T-helper 17 cell (primary cell): ENCODE measurements at places on chromosomes 16 and 17.
A peak's percentile ranks its signal among the peaks of the same experiment; 100 is the strongest.

DNA sequence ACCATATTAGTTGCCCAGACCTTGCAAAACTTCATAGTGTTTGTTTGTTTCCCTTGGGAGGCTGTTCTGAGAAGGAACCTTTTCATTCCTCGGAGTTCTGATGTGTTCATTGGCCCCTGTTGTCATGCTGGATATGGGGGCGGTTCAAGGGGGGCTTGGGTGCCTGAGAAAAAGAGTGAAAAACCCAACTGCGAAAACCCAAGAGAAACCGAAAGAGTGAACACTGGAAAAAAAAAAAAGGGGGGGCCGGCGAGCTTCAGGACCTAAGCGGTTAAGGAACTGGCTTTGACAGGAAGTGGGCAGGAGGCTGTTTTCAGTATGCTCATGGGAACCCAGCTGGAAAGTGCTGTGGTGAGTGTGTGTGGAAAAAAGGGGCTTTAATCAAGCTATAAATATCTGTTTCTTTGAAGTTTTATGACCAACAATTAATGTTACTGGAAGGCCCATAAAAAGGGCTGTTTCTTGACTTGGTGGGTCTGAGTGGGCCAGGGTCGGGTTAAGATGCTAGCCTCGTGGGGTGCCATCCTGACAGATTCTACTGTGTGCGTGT, 510.7 kb downstream of the MAF start:
- DNase-seq, result no peak

DNA sequence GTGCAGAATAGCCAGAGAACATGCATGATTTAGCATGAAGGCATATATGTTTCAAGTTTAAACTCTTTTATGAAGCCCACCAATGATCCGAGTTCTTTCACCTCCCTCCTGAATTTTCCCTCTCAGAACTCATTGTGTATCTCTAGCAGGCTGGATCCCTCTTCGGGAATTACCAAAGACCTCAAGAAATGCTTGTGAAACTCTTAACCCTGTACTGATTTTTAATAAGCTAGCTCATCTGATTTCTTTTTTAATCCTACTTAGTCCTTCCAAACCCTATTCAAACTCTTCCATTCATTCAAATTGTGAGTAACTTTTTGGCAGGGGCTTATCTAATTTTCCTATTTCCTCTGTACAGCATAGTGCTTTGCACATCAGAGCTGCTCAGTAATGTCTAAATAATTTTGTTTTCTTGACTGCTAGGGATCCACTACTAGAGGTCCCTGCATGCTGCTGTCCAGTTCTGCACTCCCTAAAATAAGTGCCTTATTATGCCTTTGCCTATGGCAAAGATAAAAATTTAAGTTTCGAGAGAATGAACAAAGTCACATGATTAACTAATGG, 723.8 kb downstream of the CDH11 start:
- DNase-seq, result no peak

GRCh38 chr17:74055508-74056160, 147.8 kb upstream of the RPL38 start:
- DNase-seq, result no peak

DNA sequence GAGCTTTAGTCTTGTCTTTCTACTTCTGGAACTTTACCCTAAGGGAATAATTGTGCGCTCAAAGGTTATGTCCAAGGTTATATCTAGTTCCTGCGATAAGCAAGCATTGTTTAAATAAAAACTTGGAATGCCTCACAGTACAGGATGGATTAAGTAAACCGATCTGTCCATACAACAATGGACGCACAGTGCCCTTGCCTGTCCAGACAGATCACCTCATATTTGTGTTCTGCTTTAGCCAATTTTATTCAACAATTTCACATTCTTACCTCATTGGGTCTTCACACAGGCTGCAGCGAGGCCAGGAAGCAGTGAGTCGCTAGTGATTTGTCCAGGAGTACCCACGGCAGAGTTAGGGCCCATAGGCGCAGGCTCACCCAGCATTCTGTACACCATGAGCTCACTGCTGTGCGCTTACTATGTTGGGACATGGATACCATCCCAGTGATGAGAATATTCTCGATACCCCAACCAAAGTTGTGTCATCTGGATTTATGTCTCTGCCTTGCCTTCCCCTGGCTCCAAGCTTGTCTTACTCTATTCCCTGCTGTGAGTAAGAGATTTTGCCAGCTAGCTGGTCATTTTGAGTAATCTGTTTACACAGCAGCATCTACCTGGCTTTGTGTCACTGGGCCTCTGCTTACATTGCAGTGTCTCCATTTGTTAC, 39.8 kb downstream of the USP43 start:
- no peak for DNase-seq

GRCh38 chr17:38449364-38449763, 21.1 kb downstream of the ARHGAP23 start:
- DNase-seq, result no peak

- no peak for DNase-seq
Measured at GRCh38 chr16:87233928-87234327, 83.3 kb downstream of the C16orf95 start.

DNA sequence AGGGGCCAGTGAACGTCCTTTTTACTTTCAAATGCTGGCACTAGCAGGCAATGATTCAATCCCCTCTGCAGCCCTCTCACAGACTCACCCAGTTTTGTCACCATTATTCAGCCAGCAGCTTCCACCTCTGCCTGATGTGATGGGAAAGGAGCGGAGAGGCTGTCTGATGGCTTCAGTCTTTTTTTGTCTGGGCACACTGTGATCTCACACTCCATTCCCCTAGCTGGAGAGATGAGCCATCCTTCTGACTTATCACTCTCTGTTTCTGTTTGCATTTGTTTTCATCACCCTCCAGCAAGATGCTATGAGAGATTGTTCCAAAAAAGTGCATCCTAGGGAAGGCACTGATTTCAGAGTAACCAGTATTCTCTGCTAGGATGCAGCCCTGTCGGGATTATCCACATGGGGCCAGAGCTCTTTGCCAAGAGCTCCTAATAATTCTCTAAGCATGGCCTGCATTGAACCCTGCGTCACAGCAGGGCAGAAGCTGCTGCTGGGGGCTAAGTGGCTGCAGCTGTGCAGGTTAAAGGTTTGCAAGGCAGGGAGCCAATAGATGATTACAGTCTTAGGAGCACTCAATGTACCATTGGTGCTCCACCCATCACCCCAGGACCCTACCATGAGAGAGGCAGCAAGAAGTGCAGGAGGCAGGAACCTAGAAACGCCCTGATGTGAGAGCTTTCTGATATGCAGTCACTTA, 236.1 kb upstream of the C16orf82 start:
- DNase-seq, result no peak

GRCh38 chr17:5975661-5976060, 94.5 kb upstream of the WSCD1 start:
- DNase-seq, result no peak

GRCh38 chr17:1227917-1228780, 42.1 kb upstream of the BHLHA9 start:
- DNase-seq, result peak; percentile 23

DNA sequence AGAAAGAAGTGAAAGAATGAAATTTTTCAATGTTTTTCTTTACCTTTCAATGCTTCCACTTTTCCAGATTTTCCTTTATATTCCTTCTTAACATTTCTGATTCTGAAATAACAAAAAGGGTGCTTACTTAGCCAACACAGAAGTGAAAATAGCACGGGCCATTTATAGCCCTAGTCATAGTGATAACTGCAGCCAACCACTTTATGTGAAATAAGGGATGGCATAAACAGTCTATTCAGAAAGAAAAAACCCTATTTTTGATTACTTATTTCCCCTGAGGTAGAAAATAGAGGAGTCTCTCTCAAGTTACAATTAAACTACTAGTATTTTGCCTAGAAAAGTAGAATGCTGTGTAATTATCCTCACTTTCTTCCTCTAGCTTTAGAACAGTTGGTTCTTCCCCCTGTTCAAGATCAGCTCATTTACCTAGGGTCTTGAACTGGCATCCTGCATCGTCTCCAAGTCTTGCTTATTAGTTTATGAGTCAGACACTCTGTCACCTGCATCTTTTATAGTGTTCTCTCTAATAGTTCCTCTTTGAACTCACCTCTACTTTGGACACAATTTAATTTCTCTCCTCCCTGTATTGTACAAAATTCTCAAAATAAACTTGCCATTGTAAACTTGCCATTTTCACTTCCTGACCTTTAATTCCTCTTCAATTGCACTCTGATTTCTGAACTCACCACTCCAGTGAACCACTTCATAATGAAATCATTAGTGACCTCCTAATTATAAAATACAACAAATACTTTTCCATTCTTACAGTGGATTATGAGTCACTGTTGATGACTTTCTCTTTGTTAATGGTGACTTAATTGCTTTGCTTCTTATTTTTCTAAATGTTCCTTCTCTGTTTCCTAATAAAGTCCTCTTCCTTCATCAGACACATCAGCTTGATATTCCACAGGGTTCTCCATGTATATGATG, 23.6 kb downstream of the ABCA6 start:
- DNase-seq, result no peak

DNA sequence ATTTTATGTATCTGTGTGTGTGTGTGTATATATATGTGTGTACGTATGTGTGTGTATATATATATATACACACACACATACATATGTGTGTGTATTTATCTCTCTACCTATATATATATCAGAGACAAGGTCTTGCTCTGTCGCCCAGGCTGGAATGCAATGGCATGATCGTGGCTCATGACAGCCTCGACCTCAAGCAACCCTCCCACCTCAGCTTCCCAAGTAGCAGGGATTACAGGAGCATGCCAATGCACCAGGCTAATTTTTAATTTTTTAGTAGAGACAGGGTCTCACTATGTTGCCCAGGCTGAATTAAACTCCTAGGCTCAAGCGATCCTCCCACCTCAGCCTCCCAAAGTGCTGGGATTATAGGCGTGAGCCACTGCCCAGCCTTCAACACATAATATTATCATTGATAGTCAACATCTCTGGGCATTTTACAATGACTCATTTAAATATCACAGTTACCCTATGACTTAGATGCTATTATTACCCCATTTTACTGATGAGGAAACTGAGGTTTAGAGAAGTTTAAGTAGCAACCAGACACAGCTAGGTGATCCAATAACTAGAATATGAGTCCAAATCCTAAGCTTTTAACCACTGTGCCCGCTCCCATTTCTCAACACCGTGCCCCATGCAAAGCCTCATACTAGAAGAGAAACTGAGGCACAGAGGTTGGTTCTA, 24.3 kb downstream of the G6PC3 start:
- DNase-seq, result no peak

GRCh38 chr17:52287611-52288010, 129.1 kb upstream of the CA10 start:
- DNase-seq, result no peak

GRCh38 chr17:65155622-65156021, 18.5 kb downstream of the RGS9 start:
- no peak for DNase-seq

GRCh38 chr16:79124016-79124756, 476.4 kb downstream of the MAF start:
- no peak for DNase-seq

GRCh38 chr16:70663524-70664324, 17.4 kb downstream of the IL34 start:
- no peak for DNase-seq

DNA sequence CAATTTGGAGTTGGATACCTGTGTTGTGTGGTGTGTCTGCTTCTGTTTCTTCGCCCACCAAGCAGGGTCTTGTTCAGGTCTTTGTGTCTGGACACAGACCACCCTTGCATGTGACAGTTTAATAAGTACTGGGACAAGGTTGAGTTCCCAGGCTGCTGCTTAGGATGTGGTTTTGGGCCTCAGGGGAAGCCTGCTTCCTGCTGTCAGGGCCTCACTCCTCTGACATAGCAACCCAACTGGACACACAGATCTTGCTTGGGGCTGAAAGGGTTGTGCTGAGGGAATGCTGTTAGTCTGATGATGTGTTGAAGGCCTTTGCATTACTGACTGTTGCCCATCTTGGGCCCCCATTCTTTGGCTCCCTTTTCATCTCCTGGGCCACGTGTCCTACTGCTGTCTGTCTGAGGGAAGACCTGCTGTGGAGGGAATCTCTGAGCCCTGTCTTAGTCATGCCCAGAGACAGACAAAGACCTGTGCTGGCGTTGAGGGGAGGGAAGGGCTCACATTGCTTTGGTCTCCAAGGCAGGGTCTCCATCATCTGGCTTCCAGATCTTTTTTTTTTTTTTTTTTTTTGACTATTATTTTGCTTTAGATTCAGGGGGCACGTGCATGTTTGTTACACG, 4.7 kb upstream of the TGFB1I1 start:
- no peak for DNase-seq

GRCh38 chr16:89189358-89190025, 10.8 kb downstream of the SLC22A31 start:
- DNase-seq, result no peak

- DNase-seq, result no peak
Measured at GRCh38 chr17:20280851-20281250, 186.5 kb downstream of the LGALS9B start.

GRCh38 chr17:21007646-21008045, 35.2 kb downstream of the USP22 start:
- DNase-seq, result no peak

DNA sequence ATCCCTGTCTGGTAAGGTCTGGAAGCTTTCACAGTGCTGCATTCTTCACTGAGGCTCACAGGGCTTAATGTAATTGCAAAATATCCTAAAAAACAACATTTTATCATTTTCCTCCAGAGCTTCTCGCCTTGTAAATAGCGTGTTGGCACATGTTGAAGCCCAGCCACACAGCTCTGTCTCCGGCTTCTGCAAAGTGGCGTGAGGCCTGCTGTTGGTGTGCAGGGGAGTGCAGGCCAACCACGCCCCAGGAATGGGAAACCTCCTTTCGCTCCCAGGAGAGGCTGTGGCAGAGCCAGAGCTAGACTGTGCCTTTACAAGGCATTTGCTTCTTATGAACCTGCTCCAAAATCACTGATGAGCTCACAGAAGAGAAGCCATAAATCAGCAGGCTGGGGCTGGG, 248.2 kb upstream of the MAF start:
- no peak for DNase-seq

GRCh38 chr16:85074225-85074914, 37.9 kb downstream of the CIBAR2 start:
- DNase-seq, result no peak

DNA sequence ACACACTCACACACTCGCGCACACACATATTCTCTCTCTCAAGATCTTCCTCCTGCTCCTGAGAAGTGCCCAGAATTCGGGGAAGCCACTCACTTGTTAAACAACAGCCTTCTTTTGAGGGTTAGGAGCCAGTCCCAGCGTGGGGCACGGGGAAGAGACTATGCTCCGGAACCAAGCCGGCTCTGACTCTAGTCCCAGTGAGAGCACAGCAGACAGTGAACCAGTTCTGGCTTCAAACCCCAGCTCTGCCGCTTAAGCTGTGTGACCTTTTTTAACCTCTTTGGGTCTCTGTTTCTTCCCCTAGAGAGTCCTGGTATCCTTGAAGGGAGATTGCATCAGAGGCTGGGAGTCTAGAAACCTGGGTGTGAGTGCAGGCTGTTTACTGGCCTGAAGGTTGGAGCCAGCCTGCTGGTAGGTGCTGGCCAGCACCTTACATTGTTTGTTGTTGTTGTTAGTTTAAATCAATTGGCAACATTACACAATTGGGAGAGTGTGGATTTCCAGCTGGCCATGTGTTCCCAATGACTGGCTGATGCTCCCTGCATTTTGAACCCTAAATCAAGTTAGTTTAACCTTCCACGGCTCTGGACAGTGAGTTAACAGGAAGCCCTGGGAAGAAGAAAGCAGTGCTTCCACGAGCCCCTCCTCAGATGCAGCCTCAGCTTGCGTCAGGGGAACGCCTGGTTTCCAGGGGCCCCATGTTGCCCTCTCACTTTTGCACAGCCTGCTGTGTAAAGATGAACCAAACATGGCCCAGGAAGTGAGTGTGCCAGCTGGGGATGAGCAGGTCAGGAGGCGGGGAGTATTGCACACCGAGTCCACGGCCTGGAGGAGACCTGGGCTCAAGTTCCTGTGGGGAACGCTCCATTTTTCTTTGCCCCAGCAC, 71.5 kb downstream of the GAS7 start:
- no peak for DNase-seq
